Heart left ventricle (tissue), 16 donors: ENCODE measurements at places on chromosomes 1 and 21. TPM values are rescaled to one million over a fixed set of nuclear protein-coding genes. Genes with fewer than 3 reads are reported as not detected.

KCNA10 gene
- total RNA-seq: not detected

PLA2G4A gene
- total RNA-seq: 1.9 TPM

RBM34 gene
- total RNA-seq: 47.9 TPM

PTGER3 gene
- 1.1 TPM for total RNA-seq

HOOK1 gene
- 2.1 TPM for total RNA-seq

LCE2A gene
- not detected for total RNA-seq

C4BPB gene
- 1.3 TPM for total RNA-seq

S100A3 gene
- 0.57 TPM for total RNA-seq

RAP1A gene
- total RNA-seq: 134 TPM

PDC gene
- not detected for total RNA-seq

DNA sequence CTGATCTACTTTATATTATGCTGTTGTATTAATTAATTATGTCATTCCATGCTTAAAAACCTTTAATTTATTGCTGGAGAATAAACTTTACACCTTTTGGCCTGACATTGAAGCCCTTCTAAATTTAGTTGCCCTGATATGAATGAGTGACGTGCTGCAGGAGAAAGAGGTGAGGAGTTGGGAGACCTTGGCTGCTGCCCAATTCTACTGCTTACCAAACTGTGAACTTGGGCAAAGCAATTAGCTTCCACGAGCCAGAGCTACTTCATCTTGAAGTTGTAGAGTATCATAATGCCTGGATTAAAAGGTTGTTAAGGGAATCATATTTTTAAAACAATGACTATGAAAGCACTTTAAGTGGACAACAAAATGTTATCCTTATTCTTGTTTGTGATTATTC lies 126.8 kb upstream of the DEPDC1 start:
- no peaks in the 10 kb centered on the region for H3K4me1 ChIP-seq
- H3K36me3 ChIP-seq: no peaks in the 10 kb centered on the region
- H3K27me3 ChIP-seq: no peaks in the 10 kb centered on the region
- peak overlapping the region; percentile 27 for H3K27ac ChIP-seq
- no peak overlapping the region for H3K4me3 ChIP-seq
- peak; percentile 84 for DNase-seq

GRCh38 chr1:150895618-150896017 lies 8.7 kb downstream of the CTXND2 start:
- no peak overlapping the region for H3K4me3 ChIP-seq
- DNase-seq: no peak
- H3K36me3 ChIP-seq: no peaks in the 10 kb centered on the region
- no peaks in the 10 kb centered on the region for H3K27me3 ChIP-seq
- H3K27ac ChIP-seq: no peak overlapping the region

- H3K36me3 ChIP-seq: no peaks in the 10 kb centered on the region
- peaks cover 5% of the 10 kb centered on the region for H3K27me3 ChIP-seq
- no peak for DNase-seq
- no peaks in the 10 kb centered on the region for H3K4me1 ChIP-seq
These were observed 126.0 kb downstream of the CAMTA1 start for GRCh38 chr1:6911021-6911941.

DNA sequence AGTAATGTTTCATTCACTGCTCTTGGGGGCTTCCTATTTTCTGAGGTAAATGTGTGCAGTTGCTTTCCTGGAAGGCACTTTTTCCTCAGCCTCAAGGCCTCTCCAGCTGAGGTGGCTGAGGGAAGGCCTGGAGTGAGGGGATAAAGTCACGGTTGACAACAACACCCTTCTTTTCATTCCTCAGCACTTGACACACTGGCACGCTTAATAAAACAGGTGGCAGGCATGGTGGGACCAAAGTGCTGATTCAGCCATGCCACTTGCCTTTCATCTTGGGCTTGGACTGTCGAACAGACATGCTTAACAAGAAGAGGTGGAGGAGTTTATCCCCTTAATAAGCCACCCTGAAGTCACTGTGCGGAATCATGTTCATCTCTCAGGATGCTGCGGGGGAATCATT lies 23.6 kb upstream of the GRHL3 start:
- H3K27ac ChIP-seq: no peak overlapping the region
- H3K27me3 ChIP-seq: no peaks in the 10 kb centered on the region
- no peak for DNase-seq
- no peak overlapping the region for H3K4me3 ChIP-seq
- H3K36me3 ChIP-seq: no peaks in the 10 kb centered on the region

DNA sequence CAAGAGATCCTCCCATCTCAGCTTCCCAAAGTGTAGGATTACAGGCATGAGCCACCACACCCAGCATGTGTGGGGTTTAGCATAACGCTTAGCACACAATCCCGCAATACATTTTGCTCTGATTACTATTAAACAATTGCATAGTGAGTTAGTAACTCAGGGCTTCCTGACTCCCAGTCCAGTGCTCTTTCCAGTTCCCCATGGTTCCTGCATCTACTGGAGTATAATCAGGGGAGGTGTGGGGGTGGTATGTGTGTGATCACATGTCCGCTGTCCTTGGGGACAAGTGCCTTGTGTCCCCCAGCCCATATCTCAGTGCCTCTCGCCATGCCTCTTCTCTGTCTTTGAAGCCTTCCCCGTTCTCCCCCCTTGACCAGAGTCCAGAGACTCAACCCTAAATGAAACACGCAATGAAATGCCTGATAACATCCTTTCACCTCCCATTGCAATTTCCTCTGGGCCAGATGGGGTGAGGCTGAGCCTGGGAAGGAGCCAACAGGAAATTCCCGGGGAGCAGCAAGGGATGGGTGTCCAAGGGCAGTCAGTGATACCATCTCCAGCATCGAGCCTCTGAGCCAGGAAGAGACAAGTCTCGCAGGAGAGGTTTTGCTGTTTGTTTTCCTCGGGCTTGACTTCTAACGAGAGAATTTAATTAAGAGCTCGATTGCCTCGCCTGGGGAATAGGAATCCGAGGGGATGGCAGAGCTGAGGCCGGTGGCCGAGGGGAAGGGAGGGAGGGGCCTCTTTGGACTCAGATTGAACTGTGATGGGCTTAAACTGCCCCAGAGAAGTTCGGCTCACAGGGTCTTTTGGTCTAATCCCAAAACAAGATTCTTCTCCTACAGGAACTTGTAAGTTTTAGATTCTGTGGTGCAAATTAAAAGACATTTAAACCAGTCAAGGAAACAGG lies 7.7 kb upstream of the HTR1D start:
- H3K36me3 ChIP-seq: no peaks in the 10 kb centered on the region
- no peak overlapping the region for H3K4me3 ChIP-seq
- H3K4me1 ChIP-seq: peaks cover 15% of the 10 kb centered on the region
- no peaks in the 10 kb centered on the region for H3K27me3 ChIP-seq
- no peak for DNase-seq
- no peak overlapping the region for H3K27ac ChIP-seq

- H3K27me3 ChIP-seq: no peaks in the 10 kb centered on the region
- no peak for DNase-seq
- no peaks in the 10 kb centered on the region for H3K4me1 ChIP-seq
- no peak overlapping the region for H3K4me3 ChIP-seq
- H3K27ac ChIP-seq: no peak overlapping the region
- H3K36me3 ChIP-seq: peaks cover 93% of the 10 kb centered on the region
These were observed 65.1 kb upstream of the BMP8A start for GRCh38 chr1:39426346-39426745.

- DNase-seq: no peak
- H3K27ac ChIP-seq: no peak overlapping the region
- no peaks in the 10 kb centered on the region for H3K36me3 ChIP-seq
- H3K4me3 ChIP-seq: no peak overlapping the region
- H3K4me1 ChIP-seq: no peaks in the 10 kb centered on the region
These were observed 48.5 kb downstream of the RGS7 start for GRCh38 chr1:241308471-241308870.

DNA sequence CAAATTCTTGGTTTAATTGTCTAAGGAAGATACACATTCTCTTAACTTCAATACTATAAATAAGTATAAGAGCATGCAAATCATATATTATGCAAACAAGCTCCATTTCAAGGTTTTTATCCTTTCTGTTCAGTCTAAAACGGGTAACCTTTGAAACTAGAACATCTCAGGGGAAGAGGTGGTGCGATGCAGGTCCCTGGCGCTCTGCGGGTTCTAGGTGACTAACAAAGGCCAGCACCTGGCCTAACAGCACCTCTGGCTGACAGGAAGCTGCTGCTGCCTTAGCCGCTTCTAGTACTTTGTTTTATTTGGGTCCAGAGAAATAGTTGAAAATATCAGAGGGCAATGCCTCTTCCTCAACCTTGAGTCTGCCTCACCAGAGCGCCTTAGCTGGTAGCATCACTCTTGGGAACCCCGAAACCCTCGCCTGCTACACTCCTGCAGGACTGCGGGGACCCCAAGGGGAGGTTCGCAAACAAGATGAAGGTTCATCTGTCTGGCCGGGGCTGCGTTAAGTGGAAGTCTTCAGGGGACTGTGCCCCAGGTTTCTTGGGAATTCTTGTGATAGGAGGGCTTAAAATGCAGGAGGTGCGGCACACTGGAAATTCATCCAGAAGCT lies 45.5 kb downstream of the PRDM15 start:
- DNase-seq: no peak
- no peaks in the 10 kb centered on the region for H3K27me3 ChIP-seq
- no peaks in the 10 kb centered on the region for H3K4me1 ChIP-seq
- peaks cover 38% of the 10 kb centered on the region for H3K36me3 ChIP-seq
- H3K27ac ChIP-seq: no peak overlapping the region

DNA sequence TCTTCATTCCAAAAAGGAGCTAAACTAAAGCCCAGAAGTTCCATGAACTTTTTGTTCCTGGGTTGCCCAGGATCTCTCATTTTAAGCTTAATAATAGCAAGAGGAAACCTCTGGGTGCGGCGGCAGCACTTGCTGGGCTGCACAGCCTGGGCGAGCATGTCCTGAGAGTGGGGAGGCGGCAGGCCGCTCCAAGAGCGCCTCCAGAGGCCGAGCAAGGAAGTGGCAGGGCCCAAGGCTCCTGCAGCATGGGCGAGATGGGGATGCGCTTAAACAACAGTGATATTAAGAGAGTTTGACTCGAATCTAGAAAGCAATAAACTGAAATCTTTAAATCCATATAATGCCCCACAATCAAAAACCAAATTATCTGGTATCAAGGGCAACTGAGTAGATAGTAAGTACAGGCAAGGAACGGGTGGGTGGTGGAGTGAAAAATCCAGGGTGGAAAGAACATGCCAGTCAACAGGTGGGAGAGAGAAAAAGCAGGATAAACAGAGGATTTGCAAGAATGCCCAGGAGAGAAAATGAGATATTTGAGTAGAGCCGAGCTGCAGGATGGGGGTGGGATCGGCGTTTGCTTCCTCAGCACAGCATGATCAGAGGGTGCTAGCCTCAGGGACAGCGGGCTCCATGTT lies 14.1 kb upstream of the TNR start:
- H3K36me3 ChIP-seq: no peaks in the 10 kb centered on the region
- no peaks in the 10 kb centered on the region for H3K4me1 ChIP-seq
- H3K4me3 ChIP-seq: no peak overlapping the region
- no peak overlapping the region for H3K27ac ChIP-seq
- DNase-seq: no peak
- no peaks in the 10 kb centered on the region for H3K27me3 ChIP-seq

GRCh38 chr1:84665703-84666317 lies 24.5 kb downstream of the SSX2IP start:
- H3K36me3 ChIP-seq: no peaks in the 10 kb centered on the region
- no peak overlapping the region for H3K4me3 ChIP-seq
- no peak overlapping the region for H3K27ac ChIP-seq
- no peaks in the 10 kb centered on the region for H3K4me1 ChIP-seq
- DNase-seq: no peak

DNA sequence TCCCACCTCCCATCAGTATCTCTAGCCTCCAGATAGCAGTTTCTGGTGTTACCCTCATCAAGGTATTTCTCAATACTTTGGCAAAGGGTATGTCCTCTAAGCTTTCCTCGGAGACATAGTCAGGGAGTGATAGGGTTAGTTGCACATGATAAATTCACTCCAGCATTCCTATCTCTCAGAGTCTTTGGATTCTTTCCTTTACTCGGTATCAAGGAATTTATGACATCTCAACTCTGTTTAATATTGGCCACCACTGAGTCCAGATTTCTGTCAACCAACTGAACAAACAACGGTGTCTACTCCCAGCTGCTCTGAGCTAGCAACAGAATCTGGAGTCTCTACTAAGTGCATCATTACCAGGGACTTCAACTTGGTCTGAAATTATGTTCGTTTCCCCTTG lies 233.4 kb downstream of the TM2D1 start:
- no peak overlapping the region for H3K4me3 ChIP-seq
- DNase-seq: no peak
- H3K36me3 ChIP-seq: no peaks in the 10 kb centered on the region
- H3K27ac ChIP-seq: no peak overlapping the region

DNA sequence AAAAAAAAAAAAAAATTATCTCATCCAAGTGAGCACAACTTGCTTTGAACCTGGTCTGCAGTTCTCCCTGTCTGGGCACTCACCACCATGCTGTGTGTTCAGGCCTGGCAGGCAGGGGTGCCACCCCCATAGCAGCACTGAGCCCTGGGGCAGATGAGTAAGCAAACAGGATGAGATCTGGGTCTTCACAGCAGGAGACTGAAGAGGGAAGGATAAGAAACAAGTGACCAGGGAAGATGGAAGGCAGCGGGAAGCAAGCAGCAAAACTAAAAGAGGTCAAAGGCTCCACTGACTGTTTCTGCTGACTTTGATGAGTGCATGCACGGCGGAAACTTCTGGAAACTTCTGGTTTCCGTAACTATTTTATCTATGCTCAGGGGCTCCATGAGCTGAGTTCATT lies 133.5 kb upstream of the SOD1 start:
- no peaks in the 10 kb centered on the region for H3K4me1 ChIP-seq
- no peaks in the 10 kb centered on the region for H3K27me3 ChIP-seq
- no peak overlapping the region for H3K27ac ChIP-seq
- H3K36me3 ChIP-seq: no peaks in the 10 kb centered on the region

- H3K27ac ChIP-seq: no peak overlapping the region
- no peak for DNase-seq
- H3K36me3 ChIP-seq: no peaks in the 10 kb centered on the region
- H3K27me3 ChIP-seq: no peaks in the 10 kb centered on the region
These were observed 37.6 kb upstream of the DIPK1A start for GRCh38 chr1:92998821-92999220.

- H3K4me3 ChIP-seq: no peak overlapping the region
- DNase-seq: no peak
- no peaks in the 10 kb centered on the region for H3K27me3 ChIP-seq
- H3K4me1 ChIP-seq: no peaks in the 10 kb centered on the region
- peaks cover 87% of the 10 kb centered on the region for H3K36me3 ChIP-seq
- H3K27ac ChIP-seq: no peak overlapping the region
These were observed 46.0 kb downstream of the TRAPPC10 start for GRCh38 chr21:44057960-44058651.
